ENCODE measurements at places on chromosomes 7 and 10. TPM values are rescaled to one million over a fixed set of nuclear protein-coding genes. Genes with fewer than 3 reads are reported as not detected.

- DNase-seq: no peak
- no peaks in the 10 kb centered on the region for H3K27me3 ChIP-seq
- H3K27ac ChIP-seq: no peak overlapping the region
Measured at GRCh38 chr7:55396233-55396785, 31.2 kb downstream of the LANCL2 start.

DNA sequence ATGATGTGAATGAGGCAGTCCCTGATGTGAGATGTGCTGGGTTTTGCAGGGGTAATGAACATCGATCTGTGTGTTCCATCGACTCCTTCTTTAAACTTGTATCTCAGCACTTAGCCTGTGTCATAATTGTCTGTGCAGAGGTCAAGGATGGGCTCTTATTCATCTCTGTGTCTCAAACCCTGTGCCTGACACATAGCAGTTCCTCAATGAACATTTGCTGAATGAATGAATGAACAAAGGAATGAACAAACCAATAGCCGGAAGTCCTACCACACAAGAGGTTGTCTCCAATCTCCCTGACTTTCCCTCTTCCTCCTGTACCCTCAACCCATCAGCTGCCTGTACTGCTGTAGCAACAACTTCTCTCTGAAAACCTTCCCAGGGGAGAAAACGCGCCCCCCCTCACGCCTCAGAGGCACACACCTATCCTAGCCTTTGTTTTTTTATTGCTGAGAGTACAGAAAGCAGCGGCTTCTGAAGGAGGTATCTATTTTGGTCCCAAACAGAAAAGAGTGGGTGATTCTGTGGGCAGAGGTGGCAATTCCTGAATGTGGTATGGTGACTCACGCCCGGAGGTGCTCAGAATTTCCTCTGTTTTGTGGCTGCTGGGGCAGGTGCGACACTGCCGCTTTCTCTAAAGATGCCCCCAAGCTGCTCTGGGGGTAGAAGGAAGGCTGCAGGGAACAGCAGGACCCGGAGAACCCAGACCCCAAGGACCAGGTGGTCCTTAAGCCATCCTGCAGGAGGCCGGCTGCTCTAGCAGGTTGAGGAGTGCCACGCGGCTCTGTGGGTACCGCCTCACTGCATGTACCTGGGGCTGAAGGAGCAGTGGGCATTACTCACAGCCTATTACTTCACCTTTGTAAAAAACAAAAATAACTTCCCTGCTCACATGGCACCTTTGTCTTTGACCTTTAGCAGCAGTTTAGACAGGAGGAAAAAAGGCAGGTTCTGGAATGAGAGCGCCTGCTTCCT, 9.6 kb downstream of the IL2RA start:
- H3K27ac ChIP-seq: peak overlapping the region; percentile 99
- peak; percentile 85 for DNase-seq
- H3K27me3 ChIP-seq: peaks cover 7% of the 10 kb centered on the region
- H3K4me1 ChIP-seq: peaks cover 85% of the 10 kb centered on the region
- peaks cover 85% of the 10 kb centered on the region for H3K36me3 ChIP-seq

DNA sequence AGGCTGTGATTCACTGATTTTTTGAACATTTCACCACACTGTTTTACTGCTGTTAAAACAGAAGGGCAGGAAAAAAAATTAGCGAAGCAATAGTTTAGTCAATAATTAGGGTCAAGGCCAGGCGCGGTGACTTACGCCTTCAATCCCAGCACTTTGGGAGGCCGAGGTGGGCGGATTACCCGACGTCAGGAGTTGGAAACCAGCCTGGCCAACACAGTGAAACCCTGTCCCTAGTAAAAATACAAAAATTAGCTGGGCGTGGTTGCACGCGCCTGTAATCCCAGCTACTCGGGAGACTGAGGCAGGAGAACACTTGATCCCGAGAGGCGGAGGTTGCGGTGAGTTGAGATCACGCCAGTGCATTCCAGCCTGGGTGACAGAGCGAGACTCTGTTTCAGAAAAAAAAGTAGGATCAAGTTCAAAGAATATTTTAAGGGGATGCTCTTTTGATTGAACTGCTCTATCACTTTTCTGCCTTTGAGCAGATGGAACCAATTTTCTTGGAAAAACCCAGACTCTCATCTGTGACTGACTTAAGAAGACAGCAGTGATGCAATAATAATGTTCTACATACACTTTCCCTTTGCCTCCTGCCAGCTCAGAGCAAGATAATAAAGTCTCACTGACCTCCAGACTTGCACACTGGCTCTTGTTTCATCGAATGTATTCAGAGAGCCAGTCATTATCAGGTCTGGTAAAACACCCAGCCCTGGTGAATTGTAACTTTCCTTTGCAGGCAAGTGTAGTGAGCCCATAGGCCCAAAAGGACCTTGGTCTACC, 1.6 kb upstream of the PPA1 start:
- no peaks in the 10 kb centered on the region for H3K27me3 ChIP-seq
- H3K27ac ChIP-seq: peak overlapping the region; percentile 57
- peaks cover 20% of the 10 kb centered on the region for H3K4me1 ChIP-seq
- no peak for DNase-seq

DNA sequence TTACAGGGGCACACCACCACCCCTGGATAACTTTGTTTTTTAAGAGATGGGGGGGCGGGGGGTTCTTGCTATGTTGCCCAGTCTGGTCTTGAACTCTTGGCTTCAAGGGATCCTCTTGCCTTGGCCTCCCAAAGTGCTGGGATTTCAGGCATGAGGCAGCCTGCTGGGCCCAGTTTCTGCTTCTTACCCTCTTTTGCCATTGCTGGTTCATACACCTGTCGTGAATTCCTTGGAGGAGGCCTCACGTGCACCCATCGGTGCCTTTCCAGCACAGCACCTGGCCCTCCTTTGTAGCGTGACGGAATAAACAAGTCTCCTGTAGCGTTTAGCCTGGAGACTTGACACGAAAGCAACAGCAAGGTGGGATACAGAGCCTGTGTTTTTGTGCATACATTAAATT, 75.5 kb downstream of the CARD11 start:
- H3K4me1 ChIP-seq: peaks cover 29% of the 10 kb centered on the region
- H3K4me3 ChIP-seq: no peak overlapping the region
- no peaks in the 10 kb centered on the region for H3K27me3 ChIP-seq
- peaks cover 50% of the 10 kb centered on the region for H3K36me3 ChIP-seq
- H3K27ac ChIP-seq: no peak overlapping the region

- no peak overlapping the region for H3K4me3 ChIP-seq
- peak overlapping the region; percentile 78 for H3K27ac ChIP-seq
- no peaks in the 10 kb centered on the region for H3K27me3 ChIP-seq
- peak; percentile 29 for DNase-seq
- peaks cover 32% of the 10 kb centered on the region for H3K4me1 ChIP-seq
Measured at GRCh38 chr10:75137533-75138438, 26.3 kb downstream of the SAMD8 start.

DNA sequence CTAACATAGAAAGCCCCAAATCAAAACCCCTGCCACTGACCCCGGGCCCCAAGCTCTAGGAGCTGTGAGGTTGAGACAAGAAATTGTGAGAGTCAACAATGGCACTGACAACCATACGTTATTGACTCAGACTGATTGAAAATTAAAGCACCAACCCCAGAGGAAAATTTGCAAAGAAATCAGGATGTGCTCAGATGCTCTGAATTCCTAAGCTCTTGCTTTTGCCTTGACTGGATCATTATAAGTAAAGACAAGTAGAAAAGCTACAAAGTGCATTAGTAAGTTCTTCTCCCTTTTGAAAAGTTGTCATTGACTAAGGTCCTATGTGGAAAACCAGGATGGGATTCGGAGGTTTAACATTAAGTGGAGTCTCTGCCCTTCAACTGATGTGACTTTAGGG, 130.2 kb downstream of the SAMD9 start:
- H3K27me3 ChIP-seq: peaks cover 10% of the 10 kb centered on the region
- no peak for DNase-seq
- H3K4me3 ChIP-seq: no peak overlapping the region

- H3K4me3 ChIP-seq: peak overlapping the region; percentile 45
- H3K4me1 ChIP-seq: peaks cover 92% of the 10 kb centered on the region
- no peak for DNase-seq
- H3K27me3 ChIP-seq: no peaks in the 10 kb centered on the region
Measured at GRCh38 chr10:14586901-14587300, 187.8 kb downstream of the FAM107B start.

DNA sequence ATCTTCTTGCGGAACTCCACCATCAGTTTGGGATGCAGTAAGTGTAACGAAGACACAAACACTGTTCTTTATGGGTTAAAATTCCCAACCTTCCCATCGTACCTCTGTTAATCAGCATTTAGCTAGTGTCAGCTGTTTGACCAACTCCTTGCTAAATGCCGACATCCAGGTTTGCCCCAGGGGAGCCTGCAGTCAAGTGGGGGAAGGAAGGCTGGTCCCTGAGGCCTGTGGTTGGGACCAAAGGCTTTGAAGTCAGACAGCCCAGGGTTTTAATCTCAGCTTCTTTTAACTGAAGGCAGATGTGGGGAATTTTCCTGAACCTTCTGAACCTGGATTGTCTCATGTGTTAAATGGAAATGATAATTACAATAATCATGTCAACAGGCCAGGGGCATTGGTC, 443.7 kb downstream of the GLRX3 start:
- no peaks in the 10 kb centered on the region for H3K36me3 ChIP-seq
- no peak overlapping the region for H3K4me3 ChIP-seq
- no peak overlapping the region for H3K27ac ChIP-seq
- H3K27me3 ChIP-seq: peaks cover 13% of the 10 kb centered on the region
- DNase-seq: no peak
- no peaks in the 10 kb centered on the region for H3K4me1 ChIP-seq

- H3K4me1 ChIP-seq: no peaks in the 10 kb centered on the region
- no peak overlapping the region for H3K27ac ChIP-seq
- H3K4me3 ChIP-seq: no peak overlapping the region
Measured at GRCh38 chr7:108598914-108599580, 29.4 kb downstream of the DNAJB9 start.

- no peak for DNase-seq
- no peaks in the 10 kb centered on the region for H3K36me3 ChIP-seq
- H3K4me1 ChIP-seq: peaks cover 2% of the 10 kb centered on the region
Measured at GRCh38 chr10:127200646-127201045, 4.3 kb upstream of the INSYN2A start.

DNA sequence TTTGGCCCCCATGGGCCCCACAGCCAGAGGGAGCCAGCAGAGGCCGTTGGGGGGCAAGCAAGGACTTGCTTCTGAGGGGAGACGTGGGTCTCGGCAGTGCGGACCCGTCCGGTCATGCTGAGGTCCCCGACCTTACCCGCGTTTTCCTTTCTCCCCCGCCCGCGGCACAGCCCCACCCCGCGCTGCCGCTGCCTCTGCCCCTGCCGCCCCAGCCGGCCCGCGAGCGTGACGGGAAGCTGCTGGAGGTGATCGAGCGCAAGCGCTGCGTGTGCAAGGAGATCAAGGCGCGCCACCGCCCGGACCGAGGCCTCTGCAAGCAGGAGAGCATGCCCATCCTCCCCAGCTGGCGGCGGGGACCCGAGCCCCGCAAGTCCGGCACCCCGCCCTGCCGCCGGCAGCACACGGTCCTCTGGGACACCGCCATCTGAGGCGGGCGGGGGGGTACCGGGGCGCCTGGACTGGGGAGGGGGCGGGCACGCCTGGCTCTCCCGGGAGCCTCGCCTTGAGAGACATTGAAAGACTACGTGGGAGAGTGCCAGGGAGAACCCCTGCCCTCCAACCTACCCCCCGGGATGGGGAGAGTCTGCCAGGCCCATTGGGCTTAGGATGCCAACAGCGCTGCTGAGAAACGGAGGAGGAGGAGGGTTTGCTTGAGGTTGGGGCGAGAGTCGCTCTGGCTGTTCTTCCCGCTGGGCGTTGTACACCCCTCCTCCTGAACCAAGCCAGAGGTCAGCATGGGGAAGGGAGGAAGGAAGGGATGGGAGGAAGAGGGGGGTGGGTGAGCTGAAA, 9.9 kb downstream of the NYAP1 start:
- no peaks in the 10 kb centered on the region for H3K27me3 ChIP-seq
- peak overlapping the region; percentile 71 for H3K4me3 ChIP-seq
- H3K4me1 ChIP-seq: peaks cover 10% of the 10 kb centered on the region
- no peaks in the 10 kb centered on the region for H3K36me3 ChIP-seq
- peak; percentile 74 for DNase-seq
- no peak overlapping the region for H3K27ac ChIP-seq

DNA sequence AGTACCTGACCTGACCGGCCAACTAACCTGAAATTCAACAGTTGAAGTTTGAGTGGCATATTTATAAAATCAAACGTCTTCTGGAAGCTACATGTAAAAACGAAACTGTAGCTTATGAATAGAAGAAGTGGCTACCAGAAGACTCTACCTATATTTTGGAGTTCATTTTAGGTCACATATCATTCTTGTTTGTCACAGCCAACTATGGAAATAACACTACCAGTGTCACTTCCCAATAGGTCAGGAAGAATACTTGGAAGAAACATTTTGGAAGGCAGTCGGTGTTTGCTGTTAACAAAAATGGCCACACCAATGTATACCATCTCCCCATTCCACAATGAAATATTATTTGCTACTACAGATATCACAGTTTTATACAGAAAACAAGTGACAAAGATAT, 12.6 kb downstream of the TWIST1 start:
- no peaks in the 10 kb centered on the region for H3K36me3 ChIP-seq
- H3K4me3 ChIP-seq: no peak overlapping the region
- H3K4me1 ChIP-seq: no peaks in the 10 kb centered on the region

GRCh38 chr7:148478551-148478950, 112.0 kb upstream of the C7orf33 start:
- H3K27ac ChIP-seq: no peak overlapping the region
- no peak for DNase-seq
- no peak overlapping the region for H3K4me3 ChIP-seq
- no peaks in the 10 kb centered on the region for H3K27me3 ChIP-seq
- peaks cover 2% of the 10 kb centered on the region for H3K4me1 ChIP-seq

Gene SLC18A2
- not detected for total RNA-seq

Gene HOXA9
- total RNA-seq: not detected

Gene SKAP2
- total RNA-seq: 9.1 TPM

Gene PTN
- not detected for total RNA-seq

Gene GPER1
- 0.37 TPM for total RNA-seq

Gene MSS51
- total RNA-seq: 1.4 TPM

Gene TSPAN13
- total RNA-seq: 1.4 TPM

Gene ZNF503
- total RNA-seq: 0.33 TPM

Gene SRGN
- total RNA-seq: 278 TPM

Measured in activated naive CD8-positive, alpha-beta T cell treated with anti-CD3 and anti-CD28 coated beads for 36 hours (primary cell).